ENCODE measurements at places on chromosomes 2 and 18.

- peak; percentile 34 for DNase-seq
These were observed 166.8 kb upstream of the ID2 start for GRCh38 chr2:8514796-8515758.

- DNase-seq: no peak
These were observed 2.7 kb upstream of the CCBE1 start for GRCh38 chr18:59699750-59700534.

GRCh38 chr2:144430722-144431391 lies 89.1 kb downstream of the ZEB2 start:
- no peak for DNase-seq

DNA sequence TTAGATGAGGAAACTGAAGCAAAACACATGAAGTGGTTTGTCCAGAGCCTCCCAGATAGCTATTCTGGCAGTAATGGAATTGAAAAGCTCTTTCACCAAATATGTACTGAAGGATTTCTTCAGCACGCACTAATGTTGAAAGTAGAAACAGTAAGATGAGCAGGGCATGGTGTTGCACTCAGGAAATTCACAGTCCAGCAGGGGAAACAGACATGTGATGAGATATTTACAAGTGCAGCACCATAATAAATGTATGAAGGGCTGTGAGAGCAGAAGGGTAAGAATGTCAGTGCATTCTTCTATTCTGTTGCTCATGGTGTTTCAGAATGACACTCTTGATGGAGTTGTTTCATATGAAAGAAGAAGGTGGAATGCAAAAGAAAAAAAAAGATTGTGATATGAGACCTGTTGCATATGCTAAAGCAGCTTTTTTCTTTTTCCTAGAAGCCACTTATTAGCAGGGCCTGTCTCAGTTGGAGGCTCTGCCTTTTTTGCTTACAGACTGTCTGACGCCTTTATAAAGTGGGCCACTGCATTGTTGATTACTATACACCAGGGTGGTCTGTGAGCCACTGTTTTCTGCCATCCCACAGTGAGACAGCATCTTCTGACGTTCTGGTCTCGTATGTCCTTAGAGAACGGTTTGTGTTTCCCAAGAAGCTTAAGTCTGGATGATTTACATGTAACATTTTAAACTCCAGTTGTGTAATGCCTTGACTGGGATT lies 516.9 kb downstream of the ARHGAP15 start:
- no peak for DNase-seq

DNA sequence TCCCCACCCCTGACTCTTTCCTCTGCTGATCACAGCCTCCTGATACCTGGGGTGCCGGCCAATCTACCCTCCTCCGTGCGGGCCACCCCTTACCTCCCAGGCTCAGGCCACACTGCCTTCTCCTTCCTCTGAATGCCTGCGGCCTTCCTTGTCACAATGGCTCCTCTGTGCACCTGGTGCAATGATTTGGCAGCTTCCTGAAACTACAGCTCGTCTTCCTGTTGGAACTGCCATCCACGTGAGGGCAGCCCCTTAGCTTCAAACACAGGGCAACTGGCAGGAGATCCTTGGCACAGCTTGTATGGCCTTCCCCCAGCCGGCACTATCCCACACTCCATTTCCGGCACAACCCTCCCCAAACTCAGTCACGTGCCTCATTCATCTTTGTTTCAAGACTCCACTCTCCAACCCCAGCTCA lies 69.0 kb downstream of the STPG4 start:
- DNase-seq: no peak

GRCh38 chr2:233772583-233772982 lies 5.5 kb upstream of the MROH2A start:
- no peak for DNase-seq

- DNase-seq: no peak
These were observed 187.5 kb upstream of the MC4R start for GRCh38 chr18:60560071-60560470.
